Mesothelial cell of epicardium (in vitro differentiated cells): ENCODE measurements at places on chromosomes 3 and 15.

DNA sequence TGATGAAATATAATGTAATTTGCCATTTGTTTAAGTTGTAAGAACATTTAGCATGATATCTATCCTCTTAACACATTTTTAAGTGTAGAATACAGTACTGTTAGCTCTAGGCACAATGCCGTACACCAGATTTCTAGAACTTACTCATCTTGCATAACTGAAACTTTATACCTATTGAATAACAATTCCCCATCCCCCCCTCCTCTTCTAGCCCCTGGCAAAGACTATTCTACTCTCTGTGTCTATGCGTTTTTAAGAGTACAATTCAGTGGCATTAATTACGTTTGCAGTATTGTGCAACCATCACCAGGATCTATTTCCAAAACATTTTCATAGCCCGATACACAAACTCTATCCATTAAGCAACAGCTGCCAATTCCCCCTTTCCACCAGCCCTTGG, 261.7 kb downstream of the PLOD2 start:
- DNase-seq = no peak
- peaks cover 16% of the 10 kb centered on the region for H3K4me1 ChIP-seq
- no peaks in the 10 kb centered on the region for H3K36me3 ChIP-seq
- H3K27me3 ChIP-seq = no peaks in the 10 kb centered on the region
- H3K4me3 ChIP-seq = no peak overlapping the region

- no peak overlapping the region for H3K4me3 ChIP-seq
- H3K36me3 ChIP-seq = peaks cover 15% of the 10 kb centered on the region
- H3K4me1 ChIP-seq = peaks cover 10% of the 10 kb centered on the region
- no peak for DNase-seq
- H3K27ac ChIP-seq = no peak overlapping the region
Observed at GRCh38 chr3:112097378-112097777, 11.2 kb downstream of the C3orf52 start.

DNA sequence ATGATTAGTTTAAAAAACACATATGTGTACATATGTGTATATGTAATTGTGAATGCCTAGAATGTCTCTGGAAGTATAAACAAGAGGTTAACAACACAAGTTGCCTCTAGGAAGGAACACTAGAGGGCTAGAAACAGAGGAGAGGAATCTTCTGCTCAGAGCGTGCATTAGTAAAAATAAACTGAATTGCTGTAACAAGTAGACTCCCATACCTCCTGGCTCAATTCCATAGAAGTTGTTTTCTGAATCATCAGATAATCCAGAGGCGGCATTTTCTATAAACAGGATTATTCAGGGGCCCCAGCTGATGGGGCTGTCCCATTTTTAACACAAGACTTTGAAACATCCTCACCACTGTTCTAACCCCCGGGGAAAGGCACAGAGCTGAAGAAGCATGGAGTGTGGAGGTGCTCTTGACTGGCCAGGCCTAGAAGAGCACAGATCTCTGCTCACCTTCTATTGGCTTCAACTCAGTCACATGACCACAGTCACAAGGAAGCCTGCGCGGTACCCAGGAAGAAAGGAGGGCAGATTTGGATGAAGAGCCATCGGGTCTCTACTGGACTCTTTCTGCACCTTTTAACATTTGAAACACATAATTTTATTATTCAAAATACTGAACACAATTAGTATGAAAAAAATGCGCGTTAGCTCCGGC, 145.7 kb downstream of the TLE3 start:
- H3K27ac ChIP-seq = no peak overlapping the region
- H3K36me3 ChIP-seq = no peaks in the 10 kb centered on the region
- H3K27me3 ChIP-seq = peaks cover 13% of the 10 kb centered on the region
- DNase-seq = no peak

DNA sequence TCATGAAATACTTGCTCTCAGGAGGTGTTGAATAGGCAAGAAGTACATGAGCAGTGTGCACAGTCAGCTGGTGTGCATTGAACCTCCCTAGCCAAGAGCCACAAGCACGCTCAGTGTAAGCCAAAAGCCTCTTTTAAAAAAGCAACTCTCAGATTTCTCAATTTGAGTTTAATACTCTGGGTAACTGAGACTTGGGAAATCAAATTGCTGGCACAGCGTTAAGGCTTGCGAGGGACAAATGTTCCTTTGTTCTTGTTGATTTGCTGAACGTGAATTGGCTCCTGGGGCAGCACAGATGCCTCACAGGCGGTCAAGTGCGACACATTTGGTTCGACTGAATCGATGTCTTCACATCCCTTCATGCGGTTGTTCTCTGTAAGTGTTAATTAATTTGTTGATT, at the start of gene FAM240A:
FAM240A (plus strand) TSS at position 202 of the 400 bp plus-strand sequence; CDS start at position 361, 159 bp downstream.
- peaks cover 2% of the 10 kb centered on the region for H3K4me1 ChIP-seq
- no peak within 1 kb of the TSS for H3K4me3 ChIP-seq
- no peak within 1 kb of the TSS for H3K27ac ChIP-seq
- no peaks in the 10 kb centered on the region for H3K36me3 ChIP-seq
- no peak for DNase-seq

DNA sequence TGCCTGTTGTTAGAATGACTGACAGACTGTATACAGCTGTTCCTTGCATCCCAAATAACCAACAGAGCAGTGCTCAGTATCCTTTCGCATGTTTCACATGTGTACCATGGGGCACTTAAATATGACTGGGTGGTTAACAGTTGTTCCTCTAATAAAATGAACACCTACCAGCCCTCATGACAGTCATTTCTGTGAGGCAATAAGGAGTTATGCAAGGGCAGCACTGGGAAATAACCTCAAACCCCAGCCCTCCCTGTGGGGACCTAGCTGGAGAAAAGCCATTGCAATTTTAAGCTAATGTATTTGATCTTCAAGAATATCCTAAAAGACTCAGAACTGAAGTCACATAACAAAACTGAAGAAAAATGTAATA, 7.3 kb downstream of the RFT1 start:
- H3K4me3 ChIP-seq = no peak overlapping the region
- DNase-seq = no peak
- H3K36me3 ChIP-seq = peaks cover 40% of the 10 kb centered on the region

- no peaks in the 10 kb centered on the region for H3K36me3 ChIP-seq
- DNase-seq = no peak
- no peak overlapping the region for H3K4me3 ChIP-seq
- H3K27ac ChIP-seq = no peak overlapping the region
- peaks cover 12% of the 10 kb centered on the region for H3K27me3 ChIP-seq
Observed at GRCh38 chr3:157589211-157589610, 86.0 kb upstream of the VEPH1 start.

GRCh38 chr15:93201940-93202339, 112.9 kb upstream of the RGMA start:
- H3K4me3 ChIP-seq = no peak overlapping the region
- no peaks in the 10 kb centered on the region for H3K27me3 ChIP-seq
- DNase-seq = no peak
- H3K27ac ChIP-seq = no peak overlapping the region

DNA sequence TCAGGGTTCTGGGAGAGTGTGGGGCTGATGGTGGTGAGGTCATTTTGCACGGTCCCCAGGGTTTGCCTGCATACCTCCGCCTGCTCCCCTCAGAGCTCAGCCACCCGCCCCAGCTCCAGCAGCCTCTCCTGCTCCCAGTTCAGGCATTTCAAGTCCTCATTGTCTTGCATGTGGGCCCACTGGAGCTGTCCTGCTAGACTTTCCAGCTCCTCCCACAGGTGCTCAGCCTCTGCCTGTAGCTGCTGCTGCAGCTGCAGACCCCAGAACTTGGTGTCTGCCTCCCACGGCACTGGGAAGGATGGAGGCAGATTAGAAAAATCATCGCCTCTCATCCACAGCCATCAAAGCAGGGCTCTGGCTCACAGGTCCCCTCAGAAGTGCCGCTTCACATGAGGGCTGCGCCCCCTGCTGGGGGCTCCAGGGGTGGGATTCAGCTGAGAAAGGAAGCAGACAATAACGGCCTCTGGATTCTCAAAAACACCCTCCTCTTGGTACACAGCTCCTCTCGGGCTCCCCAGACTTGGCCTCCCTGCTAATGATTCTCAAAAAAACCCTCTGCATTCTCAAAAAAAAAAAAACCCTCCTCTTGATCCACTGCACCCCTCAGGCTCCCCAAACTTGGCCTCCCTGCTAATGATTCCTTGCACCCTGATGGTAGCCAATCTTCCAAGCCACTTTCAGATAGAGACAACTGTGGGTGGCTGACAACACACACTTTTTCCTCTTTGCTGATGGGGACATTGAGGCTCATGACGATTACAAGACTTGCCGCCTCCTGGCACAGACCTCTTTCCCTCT, 89.3 kb upstream of the C2CD4B start:
- H3K4me1 ChIP-seq = no peaks in the 10 kb centered on the region
- H3K36me3 ChIP-seq = no peaks in the 10 kb centered on the region
- peaks cover 14% of the 10 kb centered on the region for H3K27me3 ChIP-seq
- no peak overlapping the region for H3K4me3 ChIP-seq
- no peak overlapping the region for H3K27ac ChIP-seq
- peak; percentile 81 for DNase-seq

DNA sequence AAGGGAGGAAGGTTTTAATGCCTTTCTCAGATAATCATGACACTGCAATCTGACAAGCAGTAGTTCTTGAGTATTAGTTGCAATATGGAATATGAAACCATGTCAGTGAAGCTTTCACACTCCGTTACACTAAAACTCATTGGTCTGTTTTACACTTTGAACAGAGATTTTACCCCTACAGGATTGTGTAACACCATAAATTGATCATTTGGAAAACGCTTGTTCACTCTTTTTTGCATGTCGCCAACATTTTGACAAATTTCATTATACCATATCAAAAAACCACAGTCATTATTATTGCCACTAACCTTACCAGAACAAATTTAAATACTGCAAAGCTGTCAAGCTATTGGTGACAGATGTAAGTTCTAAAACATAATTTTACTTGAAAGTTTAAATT, 404.8 kb upstream of the THBS1 start:
- H3K4me1 ChIP-seq = peaks cover 52% of the 10 kb centered on the region
- H3K27ac ChIP-seq = no peak overlapping the region
- no peak overlapping the region for H3K4me3 ChIP-seq
- H3K27me3 ChIP-seq = no peaks in the 10 kb centered on the region
- no peak for DNase-seq

DNA sequence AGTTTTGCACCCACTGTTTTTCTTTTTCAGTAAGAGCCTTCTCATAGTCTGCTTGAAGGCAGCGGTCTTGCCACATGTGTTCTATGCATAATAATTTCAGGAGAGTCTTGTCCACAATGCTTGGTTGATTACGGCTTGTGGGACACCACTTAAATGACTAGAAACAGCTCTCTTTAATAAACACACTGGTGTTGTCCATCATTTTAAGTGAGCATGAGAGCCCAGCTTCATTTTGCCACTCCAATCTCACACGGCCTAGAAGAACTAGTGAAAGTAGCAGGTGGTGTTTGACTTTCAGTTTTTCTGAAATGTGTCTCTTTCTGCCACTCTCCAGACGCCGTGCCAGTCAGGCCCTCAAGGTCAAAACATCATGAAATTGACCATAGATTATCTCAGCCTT, 292.1 kb downstream of the LPP start:
- H3K27ac ChIP-seq = no peak overlapping the region
- H3K4me1 ChIP-seq = no peaks in the 10 kb centered on the region
- DNase-seq = no peak

DNA sequence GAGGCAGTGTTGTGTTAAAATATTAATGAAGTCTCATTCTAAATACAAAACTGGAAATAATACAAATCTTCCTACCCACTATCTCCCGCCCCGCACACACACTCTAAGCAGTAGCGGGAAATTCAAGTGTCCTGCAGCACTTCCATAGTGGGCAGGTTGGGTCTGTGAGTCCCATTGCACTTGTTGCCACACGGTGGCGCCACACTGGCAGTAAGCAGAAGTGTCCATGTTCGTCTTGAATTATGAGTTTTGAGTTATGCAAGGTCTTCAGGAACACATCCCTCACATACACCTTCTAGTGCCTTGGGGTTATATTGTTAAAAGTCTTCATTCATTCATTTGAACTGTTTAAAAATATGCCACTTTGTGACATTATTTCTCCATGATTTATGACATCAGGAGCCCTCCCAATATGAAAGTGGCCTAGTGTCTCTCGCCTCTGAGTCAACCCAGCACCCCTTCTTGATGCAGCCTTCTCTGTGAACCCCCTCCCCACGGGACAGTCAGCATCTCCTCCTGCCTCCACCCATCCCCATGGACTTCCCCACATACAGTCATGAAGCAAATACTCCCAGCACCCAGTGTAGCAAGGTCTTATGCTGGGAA, 17.6 kb upstream of the CCDC174 start:
- H3K4me1 ChIP-seq = no peaks in the 10 kb centered on the region
- no peak overlapping the region for H3K4me3 ChIP-seq
- no peak for DNase-seq
- H3K27ac ChIP-seq = no peak overlapping the region

DNA sequence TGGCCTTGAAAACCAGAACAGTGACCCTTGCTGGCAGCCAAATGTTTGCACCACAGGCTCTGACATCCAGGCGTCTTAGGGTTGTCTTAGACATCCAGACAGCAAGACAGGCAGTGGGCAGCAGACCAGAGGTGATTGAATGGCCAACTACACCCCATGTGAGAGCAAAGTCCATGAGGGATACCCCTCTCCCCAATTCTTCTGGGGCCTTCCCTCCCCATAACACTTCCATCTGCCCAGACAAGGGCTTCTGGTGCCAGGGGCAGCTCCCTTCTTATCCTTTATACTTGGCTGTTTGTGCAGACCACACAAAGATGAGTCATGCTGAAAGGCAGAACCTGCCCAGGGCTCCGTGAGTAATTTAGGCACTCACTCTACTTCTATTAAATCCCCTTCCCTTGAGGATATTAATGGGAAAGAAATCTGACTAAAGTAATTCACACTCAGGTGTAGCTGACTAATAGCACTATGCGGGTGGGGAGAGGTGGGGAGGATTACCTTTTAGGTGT, 257.9 kb downstream of the UACA start:
- peaks cover 36% of the 10 kb centered on the region for H3K4me1 ChIP-seq
- no peak for DNase-seq
- H3K4me3 ChIP-seq = no peak overlapping the region
- H3K36me3 ChIP-seq = peaks cover under 1% of the 10 kb centered on the region

GRCh38 chr3:175865724-175866123, 1006.6 kb downstream of the NAALADL2 start:
- no peak for DNase-seq
- H3K27me3 ChIP-seq = no peaks in the 10 kb centered on the region
- no peak overlapping the region for H3K4me3 ChIP-seq
- H3K36me3 ChIP-seq = no peaks in the 10 kb centered on the region
- no peak overlapping the region for H3K27ac ChIP-seq

- no peak overlapping the region for H3K27ac ChIP-seq
- H3K36me3 ChIP-seq = no peaks in the 10 kb centered on the region
Observed at GRCh38 chr3:3110749-3111361, 681 bp upstream of the IL5RA start.

DNA sequence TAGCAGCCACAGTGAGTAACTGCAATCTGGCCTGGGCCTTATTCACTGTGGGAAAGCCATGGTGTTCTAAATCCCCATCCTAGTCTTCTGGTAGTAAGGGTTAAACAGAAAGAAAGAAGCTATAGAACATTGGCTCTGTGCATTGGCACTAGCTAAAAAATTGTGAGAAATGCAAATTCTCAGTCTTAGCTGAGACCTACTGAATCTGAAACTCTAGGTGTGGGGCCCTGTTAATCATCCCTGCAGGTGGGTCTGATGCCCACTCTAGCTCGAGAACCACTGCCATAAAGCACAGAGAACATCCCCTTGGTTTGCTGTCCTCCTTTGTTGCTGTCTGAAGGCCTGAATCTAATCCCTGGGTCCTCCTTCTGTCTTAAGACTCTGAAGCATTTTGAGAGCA, 59.3 kb downstream of the MEIS2 start:
- peaks cover 35% of the 10 kb centered on the region for H3K36me3 ChIP-seq
- H3K4me1 ChIP-seq = peaks cover 59% of the 10 kb centered on the region
- H3K27ac ChIP-seq = peak overlapping the region; percentile 18
- H3K27me3 ChIP-seq = no peaks in the 10 kb centered on the region
- DNase-seq = no peak

- H3K27ac ChIP-seq = no peak overlapping the region
- H3K4me1 ChIP-seq = no peaks in the 10 kb centered on the region
- no peak for DNase-seq
- no peak overlapping the region for H3K4me3 ChIP-seq
Observed at GRCh38 chr15:76285241-76285825, 25.9 kb downstream of the ETFA start.
